ENCODE measurements at places on chromosomes 11 and 22. TPM values are rescaled to one million over a fixed set of nuclear protein-coding genes. Genes with fewer than 3 reads are reported as not detected.

DNA sequence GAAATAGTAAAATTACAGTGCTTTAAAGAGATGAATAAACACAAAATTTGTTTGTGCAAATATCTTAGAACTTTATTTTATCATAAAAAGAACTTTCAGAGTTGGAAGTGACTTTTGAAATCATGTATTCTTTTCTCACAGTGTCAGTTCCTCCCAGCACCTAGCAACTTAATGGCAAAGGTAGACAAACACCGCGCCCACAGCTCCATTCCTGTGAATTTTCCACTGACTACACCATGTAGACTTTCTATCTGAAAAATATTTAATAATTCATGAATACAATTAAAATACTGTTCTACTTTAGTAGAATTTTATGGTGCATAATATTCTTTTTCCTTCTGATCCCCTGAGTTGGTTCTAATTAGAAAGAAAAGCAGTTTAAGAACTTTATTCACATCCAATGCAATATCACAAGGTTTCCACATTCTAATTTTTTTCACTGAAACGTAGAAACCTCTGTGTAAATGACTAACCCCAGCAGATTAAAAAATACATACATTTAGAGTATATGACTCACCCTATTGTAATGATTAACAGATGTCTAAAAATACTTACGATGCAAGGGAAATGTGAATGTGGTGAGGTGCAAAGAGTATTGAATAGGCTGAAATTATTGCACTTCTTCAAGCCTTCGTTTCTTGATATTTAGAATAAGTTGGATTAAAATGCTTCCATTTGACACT, 218.2 kb upstream of the CCDC179 start:
- no peak for DNase-seq

GRCh38 chr11:26950260-26950719, 43.6 kb upstream of the FIBIN start:
- no peak for DNase-seq

GRCh38 chr11:57429946-57430345, 3.0 kb upstream of the SLC43A3 start:
- DNase-seq: no peak

DNA sequence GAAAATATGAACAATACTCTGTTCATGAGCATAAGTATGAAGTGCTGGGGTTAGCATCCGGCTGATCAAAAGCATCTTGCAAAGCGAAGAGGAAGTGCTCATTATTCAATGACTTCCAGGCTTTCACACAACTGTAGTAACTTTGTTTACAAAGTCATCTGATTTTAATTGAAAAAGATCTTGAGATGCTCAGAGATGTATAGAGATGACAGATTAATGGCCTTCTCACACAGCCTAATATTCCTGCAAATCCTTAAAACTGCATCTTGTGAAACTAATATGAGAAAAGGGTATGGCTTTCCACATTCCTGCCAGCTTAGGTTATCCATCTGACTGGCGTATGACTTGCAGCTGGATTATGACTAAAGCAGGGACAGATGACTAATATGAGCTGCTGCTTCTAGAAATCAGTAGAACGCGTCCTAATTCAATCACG, 125.4 kb downstream of the CASP12 start:
- no peak for DNase-seq

Gene TMEM184B
- 24.4 TPM for total RNA-seq

Gene OR8D1
- not detected for total RNA-seq

Gene SULT4A1
- total RNA-seq: not detected

Measured in activated CD4-positive, alpha-beta memory T cell treated with anti-CD3 and anti-CD28 coated beads for 36 hours (primary cell).